Pancreas (tissue), 10 donors: ENCODE measurements at places on chromosomes 5 and 9. TPM values are rescaled to one million over a fixed set of nuclear protein-coding genes. Genes with fewer than 3 reads are reported as not detected.

- DNase-seq = no peak
Measured at GRCh38 chr5:157382996-157383800, 76.8 kb upstream of the NIPAL4 start.

DNA sequence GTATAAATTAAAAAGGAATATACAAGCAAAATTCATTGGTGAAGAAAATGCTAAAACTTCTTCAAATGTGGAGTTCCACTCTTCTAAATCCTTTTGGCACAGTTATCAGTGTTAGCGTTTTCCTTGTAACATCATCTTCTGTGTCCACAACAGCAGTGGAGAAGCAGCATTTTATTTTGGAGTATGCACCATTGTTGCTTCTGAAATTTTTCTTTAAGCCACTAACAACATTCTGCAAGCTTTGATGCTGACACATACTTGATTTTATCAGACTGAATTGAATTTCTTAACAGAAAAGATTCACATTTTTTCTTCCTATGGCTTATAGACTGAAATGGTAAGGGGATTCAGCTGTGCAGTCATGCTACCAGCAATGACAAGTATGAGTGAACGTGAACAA is 60.8 kb upstream of the PTGER4 start:
- no peak for DNase-seq

- no peak for DNase-seq
Measured at GRCh38 chr5:138391859-138392386, 39.4 kb downstream of the KDM3B start.

GRCh38 chr9:87179553-87180340 is 232.4 kb upstream of the GAS1 start:
- DNase-seq = no peak

GRCh38 chr9:103991698-103992097 is 102.4 kb upstream of the SMC2 start:
- DNase-seq = no peak

DNA sequence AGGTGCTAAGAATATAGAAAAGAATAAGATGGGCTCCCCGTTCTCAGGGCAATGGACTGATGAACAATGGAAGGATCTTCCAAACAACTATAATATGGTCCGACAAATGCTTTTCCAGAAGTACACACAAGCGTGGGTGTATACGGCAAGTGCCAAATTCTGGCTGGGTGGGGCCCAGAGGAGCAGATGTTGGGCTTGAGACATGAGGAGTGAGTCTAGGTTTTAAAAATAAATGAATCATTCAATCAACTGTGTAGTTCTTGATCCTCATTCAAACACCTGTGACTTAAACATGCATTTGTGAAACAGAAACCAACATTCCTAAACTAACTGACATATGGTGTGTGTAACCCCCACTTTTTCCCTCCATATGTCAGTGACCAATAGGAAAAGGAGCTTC is 47.9 kb downstream of the MFAP3 start:
- no peak for DNase-seq

DNA sequence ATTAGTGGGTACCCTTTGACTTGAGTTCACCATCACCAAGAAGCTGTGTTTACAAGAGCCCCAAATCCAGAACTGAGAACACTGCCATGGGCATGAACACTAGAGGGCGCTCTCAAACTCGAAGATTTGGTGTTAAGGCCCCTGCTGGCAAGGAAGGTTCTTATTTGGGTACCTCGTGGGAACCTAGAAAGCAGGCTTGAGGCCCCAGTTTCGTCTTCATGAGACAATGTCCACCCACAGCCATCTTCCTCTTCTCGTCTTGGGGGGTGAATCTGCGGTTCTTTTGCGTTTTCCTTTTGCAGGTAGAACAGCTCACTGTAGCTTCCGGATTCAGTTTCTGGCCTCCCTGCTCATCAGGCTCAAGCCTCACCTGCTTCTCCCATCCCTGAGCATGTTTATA is 184.0 kb downstream of the SEMA5A start:
- peak; percentile 75 for DNase-seq

DNA sequence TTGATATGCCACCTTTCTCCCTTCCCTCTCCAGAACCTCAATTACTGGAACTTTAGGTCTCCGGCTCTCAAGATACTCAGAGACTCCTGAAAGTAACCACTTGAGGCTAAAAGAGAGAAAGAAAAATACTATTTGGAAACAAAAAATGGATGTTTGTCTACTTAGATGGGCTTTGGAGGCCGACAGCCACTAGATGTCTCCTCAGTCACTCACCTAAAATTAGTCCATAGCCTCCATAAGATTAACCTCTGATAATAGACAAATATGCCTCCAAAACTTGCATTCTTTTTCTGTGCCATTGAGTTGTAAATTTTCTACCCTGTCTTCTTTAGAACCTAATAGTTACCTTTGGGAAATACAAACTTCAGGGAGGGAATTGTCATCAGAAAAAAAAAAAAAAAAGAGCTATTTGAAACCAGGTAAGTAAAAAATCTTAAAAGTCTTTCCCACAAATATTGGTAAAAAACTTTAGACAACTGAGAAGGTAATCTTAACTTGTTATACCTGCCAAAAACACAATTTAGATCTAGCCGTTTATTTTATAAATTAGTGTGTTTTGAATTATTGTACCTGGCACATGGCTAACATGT is 11.2 kb upstream of the PCDH1 start:
- no peak for DNase-seq

- no peak for DNase-seq
Measured at GRCh38 chr5:177491429-177491945, 5.9 kb downstream of the PDLIM7 start.

DNA sequence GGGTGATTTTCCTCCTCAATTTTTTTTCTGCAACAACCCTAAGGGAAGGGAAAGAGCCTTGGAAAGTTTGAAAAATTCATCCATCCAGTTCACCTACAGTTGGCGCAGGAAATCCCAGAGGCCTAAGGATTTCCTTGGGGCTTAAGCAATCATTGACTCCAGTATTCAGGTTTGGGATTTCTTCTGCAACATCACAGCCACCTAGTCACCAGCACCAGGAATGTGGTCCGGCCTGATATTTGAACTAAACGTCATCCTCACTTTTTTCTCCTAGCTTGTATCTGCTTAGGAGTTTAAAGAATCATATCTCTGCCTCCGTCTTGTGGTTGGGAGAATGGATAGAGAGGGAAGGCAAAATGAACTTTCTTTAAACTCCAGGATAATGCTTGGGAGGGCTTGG is 20.2 kb upstream of the TLE4 start:
- no peak for DNase-seq

DNA sequence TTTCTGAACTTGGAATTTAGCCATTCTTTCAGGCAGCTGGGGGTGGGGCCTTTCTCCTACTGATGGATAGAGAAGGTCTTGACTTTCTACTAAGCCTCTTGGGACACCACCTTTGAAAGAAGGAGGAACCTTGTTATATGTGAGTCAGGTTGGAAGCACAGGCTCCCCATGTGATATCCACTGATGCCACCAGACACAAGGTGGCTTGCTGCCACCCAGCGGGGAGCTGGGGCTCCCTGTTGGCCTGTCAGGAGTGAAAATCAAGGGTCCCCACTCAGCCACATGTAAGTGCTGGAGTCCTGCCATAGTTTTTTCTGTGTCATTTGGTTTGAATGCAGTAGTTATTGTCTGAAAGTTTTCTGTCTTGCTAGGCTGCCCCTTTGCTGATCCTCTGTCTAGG is 252.4 kb upstream of the NFIL3 start:
- DNase-seq = no peak

DNA sequence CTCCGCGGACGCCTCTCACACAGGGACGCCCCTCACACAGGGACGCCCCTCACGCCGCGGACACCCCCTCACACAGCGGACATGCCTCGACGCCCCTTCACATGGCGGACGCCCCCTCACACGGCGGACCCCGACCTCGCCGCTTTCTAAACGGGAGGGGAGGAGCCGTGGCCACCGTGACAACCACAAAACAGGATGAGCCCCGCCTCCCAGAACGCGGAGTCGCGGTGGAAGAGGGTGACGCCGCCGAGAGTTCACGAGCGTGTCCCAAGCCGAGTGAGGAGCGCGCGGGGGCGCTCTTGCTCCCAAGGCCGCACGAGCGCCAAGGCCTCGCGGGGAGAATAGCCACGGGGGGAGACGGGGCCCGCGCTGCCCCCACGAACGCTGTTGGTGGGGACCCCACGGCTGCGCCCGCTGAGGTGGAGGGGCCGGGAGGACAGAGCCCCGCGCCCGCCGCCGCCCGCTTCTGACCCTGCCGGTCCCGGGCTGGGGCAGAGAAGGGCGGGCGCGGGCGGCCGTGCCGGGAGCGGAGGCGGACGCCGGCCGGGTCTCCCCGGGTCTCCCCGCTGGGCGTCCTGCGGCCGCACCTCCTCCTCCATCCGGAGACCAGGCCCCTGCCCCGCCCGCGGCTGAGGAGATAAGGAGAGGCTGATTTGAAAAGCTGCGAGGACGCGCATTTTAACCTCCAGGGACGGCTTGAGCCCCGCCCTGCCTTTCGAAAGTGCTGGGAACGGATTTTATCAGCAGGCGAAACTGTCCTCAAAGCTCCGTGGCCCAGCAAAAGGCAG is 3.9 kb upstream of the NKD2 start:
- DNase-seq = peak; percentile 62

DNA sequence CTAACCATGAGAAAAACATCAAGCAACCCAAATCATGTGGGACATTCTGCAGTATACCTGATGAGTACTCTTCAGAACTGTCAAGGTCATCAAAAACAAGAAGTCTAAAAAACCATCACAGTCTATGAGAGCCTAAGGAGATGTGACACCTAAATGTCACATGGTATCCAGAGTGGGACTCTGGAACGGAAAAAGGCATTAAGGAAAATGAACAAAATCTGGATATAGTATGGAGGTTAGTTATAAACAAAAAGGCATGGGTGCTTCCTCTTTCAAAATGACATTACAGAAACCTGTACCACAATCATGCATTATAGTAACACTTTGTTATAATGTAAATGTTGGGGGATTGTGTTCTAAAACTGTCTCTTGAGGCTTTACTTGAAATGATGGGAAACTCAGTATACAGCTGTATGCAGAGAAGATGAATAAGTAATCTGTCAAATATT is 47.4 kb downstream of the PRKACG start:
- no peak for DNase-seq

DNA sequence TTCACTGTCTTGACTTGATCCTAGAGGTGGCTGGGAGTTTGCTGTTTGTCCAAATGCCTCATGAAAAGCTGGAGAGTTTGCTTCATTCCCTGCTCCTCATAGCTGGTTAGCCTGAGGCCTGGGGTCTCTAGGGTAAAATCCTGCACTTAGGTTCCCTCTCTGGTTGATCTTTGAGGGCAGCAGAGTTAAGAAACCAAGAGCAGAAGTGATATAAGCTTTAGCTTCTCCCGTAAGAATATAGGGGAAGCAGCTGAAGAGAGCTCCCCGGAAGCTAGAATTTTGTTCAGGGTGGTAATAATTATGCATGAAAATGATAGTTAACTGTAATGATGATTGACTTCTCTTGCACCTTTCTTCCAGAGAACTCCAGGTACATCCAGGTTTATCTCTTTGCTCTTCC is 1.4 kb downstream of the FAM53C start:
- DNase-seq = no peak

SLC6A7 gene
- polyA plus RNA-seq = not detected

COL23A1 gene
- polyA plus RNA-seq = 0.30 TPM

CDO1 gene
- 6.7 TPM for polyA plus RNA-seq

FOXE1 gene
- 0.16 TPM for polyA plus RNA-seq

NUTM2G gene
- polyA plus RNA-seq = not detected

PROB1 gene
- polyA plus RNA-seq = 0.34 TPM

RNF208 gene
- 11.4 TPM for polyA plus RNA-seq
